ENCODE measurements at places on chromosomes 11 and 22.
A peak's percentile ranks its signal among the peaks of the same experiment; 100 is the strongest.

- peak overlapping the region; percentile 99 for H3K27ac ChIP-seq
- H3K36me3 ChIP-seq, result peaks cover 41% of the 10 kb centered on the region
- peak overlapping the region; percentile 96 for H3K4me3 ChIP-seq
- DNase-seq, result peak; percentile 85
These were observed 10.7 kb upstream of the CD5 start for GRCh38 chr11:61091373-61092279.

DNA sequence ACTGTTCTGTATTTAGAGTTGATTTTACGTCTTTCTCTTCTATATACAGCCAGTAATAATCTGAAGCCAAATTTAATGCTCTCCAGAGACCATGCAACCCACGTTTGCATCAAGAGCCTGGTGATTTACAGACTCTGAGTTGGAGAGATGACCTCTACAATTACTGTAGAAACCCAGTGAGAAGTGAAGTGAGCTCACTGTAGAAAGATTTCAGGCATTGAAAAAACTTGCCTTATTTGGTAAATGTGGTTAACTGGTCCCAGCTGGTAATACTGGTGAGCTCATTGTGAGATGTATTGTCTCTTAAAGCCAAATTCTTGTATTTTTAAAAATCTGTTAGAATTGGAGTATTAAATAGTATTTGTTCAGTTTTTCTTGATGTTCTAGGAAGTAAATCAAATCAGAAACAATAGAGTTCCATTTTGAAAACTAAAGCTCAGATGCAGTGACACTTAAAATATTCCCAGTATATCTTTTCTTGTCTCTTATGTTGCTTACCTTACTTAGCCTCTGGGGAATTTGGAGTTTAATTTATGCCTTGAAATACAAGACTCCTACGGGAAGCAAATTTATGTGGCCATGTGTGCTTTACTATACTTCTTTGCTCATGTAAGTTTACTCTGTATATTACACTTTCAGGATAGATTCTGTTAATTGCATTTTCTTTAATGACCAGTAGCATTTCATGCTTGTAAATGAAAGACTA is 189.9 kb downstream of the ARHGAP42 start:
- H3K27ac ChIP-seq, result no peak overlapping the region
- no peaks in the 10 kb centered on the region for H3K27me3 ChIP-seq
- H3K36me3 ChIP-seq, result no peaks in the 10 kb centered on the region

- H3K4me3 ChIP-seq, result no peak overlapping the region
- H3K27ac ChIP-seq, result no peak overlapping the region
- peaks cover 7% of the 10 kb centered on the region for H3K4me1 ChIP-seq
- no peaks in the 10 kb centered on the region for H3K27me3 ChIP-seq
These were observed 47.8 kb downstream of the SWAP70 start for GRCh38 chr11:9711454-9712307.

DNA sequence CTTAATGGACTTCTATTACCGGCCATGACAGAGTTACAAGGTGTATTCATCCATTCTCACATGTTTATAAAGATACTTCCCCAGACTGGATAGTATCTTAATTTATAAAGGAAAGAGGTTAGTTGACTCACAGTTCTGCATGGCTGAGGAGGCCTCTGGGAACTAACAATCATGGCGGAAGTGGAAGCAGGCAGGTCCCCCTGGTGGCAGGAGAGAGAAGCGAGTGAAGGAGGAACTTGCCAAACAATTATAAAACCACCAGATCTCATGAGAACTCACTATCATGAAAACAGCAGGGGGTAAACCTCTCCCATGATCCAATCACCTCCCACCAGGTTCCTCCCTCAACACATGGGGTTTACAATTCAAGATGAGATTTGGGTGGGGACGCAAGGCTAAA is 170.0 kb upstream of the PDGFD start:
- H3K4me1 ChIP-seq, result no peaks in the 10 kb centered on the region
- peak; percentile 12 for DNase-seq
- H3K27ac ChIP-seq, result no peak overlapping the region
- H3K27me3 ChIP-seq, result no peaks in the 10 kb centered on the region
- no peaks in the 10 kb centered on the region for H3K36me3 ChIP-seq

DNA sequence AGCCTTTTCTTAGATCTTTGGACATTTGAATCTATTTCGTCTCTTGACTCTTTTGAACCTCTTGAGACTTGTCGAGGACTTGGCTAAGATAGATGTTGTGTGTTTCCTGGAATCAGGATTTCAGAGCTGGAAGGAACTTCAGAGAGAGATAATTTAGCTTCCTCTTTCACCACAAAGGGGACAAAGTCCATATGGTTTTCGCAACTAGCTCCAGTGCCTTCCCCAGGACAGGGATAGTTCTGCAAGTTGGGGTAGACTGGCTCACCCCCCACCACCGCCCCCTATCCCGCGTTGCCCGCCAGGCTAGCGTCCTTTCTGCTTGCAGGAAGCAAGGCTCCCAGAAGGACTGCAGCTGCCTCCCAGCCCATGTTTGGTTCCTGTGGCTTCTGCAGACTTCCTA is 75.7 kb upstream of the MYO18B start:
- no peak for DNase-seq
- no peaks in the 10 kb centered on the region for H3K36me3 ChIP-seq
- no peak overlapping the region for H3K4me3 ChIP-seq

- H3K4me3 ChIP-seq, result no peak overlapping the region
- peaks cover 31% of the 10 kb centered on the region for H3K4me1 ChIP-seq
These were observed 53.3 kb downstream of the MRTFA start for GRCh38 chr22:40583053-40583741.

GRCh38 chr11:122883646-122883979 is 1.1 kb downstream of the JHY start:
- no peaks in the 10 kb centered on the region for H3K27me3 ChIP-seq
- peak overlapping the region; percentile 64 for H3K27ac ChIP-seq
- no peaks in the 10 kb centered on the region for H3K36me3 ChIP-seq
- peaks cover 25% of the 10 kb centered on the region for H3K4me1 ChIP-seq
- peak overlapping the region; percentile 78 for H3K4me3 ChIP-seq
- no peak for DNase-seq

GRCh38 chr11:66477263-66478201 is 2.7 kb upstream of the DPP3 start:
- peaks cover 4% of the 10 kb centered on the region for H3K36me3 ChIP-seq
- H3K4me3 ChIP-seq, result no peak overlapping the region
- H3K4me1 ChIP-seq, result peaks cover 19% of the 10 kb centered on the region

DNA sequence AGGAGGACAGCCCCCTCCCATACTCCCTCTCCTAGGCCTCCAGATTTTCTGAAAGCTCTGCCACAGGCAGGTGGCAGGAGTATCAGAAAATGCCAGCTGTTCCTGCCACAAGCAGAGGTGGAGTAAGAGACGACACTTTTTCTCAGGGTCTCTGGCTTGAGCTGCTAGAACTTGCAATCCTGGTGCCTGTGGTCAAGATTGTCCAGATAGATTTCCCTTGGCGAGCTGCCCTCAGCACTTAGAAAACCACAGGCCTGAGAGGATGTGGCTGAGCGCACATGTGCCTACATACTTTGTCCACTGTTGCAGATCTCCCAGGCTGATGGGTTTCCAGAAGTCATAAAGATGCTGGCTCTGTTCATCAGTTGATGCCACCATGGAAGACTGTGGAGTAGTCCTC is 65.7 kb upstream of the NAV2 start:
- H3K27ac ChIP-seq, result no peak overlapping the region
- no peak overlapping the region for H3K4me3 ChIP-seq
- DNase-seq, result no peak
- H3K4me1 ChIP-seq, result no peaks in the 10 kb centered on the region

DNA sequence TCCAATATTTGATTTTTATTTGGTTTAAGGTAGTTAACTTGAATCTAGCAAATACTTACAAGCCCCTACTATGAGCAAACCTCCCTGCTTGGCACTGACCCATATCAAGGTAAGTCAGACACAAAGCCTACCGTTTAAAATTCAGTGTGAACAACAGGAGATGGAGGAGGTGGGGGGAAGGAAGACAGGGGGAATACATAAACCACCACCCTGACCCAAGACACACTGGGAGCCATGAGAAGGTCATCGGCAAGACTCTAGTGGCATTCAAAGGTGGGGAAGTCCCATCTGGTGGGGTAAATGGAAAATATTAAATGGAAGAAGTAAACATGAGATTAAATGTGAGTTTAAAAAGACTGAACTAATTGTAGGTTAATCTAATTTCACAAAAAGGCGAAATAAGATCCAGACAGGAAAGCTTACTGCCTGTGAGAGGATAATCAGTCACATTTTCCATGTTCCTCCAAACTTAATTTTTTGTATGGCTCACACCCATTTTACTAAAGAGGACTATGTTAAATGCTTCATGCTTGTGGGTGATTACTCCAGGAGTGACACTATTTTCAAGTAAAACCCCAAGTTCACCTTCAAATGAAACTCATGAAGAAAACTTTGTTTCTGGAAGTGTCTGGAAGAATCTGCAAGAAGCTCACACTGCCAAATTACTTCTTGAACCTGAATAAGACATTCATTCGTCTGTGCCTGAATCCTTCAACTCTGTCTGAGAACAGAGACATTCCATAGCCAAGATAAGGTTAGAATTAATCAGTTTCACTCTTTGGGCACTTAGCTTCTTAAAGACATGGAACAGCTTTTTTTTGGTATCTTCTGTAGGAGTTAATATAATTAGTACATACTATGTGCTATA is 51.7 kb downstream of the PITPNB start:
- DNase-seq, result peak; percentile 14
- peaks cover 45% of the 10 kb centered on the region for H3K36me3 ChIP-seq
- H3K27me3 ChIP-seq, result no peaks in the 10 kb centered on the region
- H3K27ac ChIP-seq, result peak overlapping the region; percentile 46
- H3K4me1 ChIP-seq, result peaks cover 44% of the 10 kb centered on the region

DNA sequence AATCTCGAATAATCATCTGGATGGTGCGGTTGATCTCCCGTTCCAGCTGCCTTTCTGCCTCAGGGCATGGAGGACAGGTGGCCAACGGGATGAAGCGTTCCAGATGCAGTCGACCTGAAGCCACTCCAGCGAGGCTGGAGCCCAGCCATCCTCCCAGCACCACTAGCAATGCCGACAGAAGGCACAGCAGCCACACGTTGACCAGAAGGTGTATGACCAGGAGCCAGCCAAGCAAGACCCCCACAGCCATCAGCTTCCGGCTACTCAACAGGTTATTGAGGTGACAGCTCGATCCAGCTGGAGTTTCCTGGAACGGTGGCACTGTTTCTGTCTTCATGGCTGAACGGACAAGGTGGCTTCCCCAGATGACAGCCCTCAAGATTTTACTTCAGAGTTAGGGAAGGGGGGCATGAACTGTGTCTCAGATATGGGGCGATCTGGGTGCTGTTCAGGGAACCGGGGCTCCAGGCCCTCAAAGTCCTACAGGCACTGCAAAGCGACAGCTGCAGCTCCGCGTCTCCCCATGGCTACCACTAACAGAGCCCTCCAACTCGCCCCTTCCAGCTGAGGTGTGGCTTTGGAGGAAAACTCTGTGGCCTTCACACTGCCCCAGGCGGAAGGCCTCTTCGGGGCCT is 559 bp downstream of the SNX19 start:
- peak overlapping the region; percentile 79 for H3K4me3 ChIP-seq
- peaks cover 32% of the 10 kb centered on the region for H3K36me3 ChIP-seq
- no peak overlapping the region for H3K27ac ChIP-seq
- H3K27me3 ChIP-seq, result peaks cover 4% of the 10 kb centered on the region
- H3K4me1 ChIP-seq, result peaks cover 34% of the 10 kb centered on the region
- no peak for DNase-seq

DNA sequence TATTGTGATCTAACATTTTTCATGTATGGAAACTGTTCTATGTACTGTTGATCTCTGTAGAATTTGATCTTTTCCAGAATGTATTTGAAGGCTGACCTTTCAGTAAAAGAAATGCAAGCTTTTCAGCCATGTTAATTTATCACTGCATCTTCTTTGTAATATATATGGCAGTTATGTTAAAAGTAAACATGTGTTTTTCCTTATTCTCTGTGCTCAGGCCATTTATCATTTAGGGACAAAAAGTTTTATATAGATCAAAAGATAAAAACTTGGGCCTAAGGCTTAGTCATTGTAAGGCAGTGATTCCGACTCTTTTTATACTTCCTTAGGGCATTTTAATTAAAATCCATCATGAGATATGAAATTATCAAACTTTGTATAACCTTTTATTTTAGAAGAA is 48.7 kb downstream of the KDM2A start:
- no peak for DNase-seq
- no peaks in the 10 kb centered on the region for H3K27me3 ChIP-seq
- peaks cover 26% of the 10 kb centered on the region for H3K4me1 ChIP-seq

- H3K4me1 ChIP-seq, result peaks cover 12% of the 10 kb centered on the region
- H3K27me3 ChIP-seq, result no peaks in the 10 kb centered on the region
- H3K27ac ChIP-seq, result no peak overlapping the region
These were observed 27.1 kb downstream of the MYEOV start for GRCh38 chr11:69320756-69321741.

DNA sequence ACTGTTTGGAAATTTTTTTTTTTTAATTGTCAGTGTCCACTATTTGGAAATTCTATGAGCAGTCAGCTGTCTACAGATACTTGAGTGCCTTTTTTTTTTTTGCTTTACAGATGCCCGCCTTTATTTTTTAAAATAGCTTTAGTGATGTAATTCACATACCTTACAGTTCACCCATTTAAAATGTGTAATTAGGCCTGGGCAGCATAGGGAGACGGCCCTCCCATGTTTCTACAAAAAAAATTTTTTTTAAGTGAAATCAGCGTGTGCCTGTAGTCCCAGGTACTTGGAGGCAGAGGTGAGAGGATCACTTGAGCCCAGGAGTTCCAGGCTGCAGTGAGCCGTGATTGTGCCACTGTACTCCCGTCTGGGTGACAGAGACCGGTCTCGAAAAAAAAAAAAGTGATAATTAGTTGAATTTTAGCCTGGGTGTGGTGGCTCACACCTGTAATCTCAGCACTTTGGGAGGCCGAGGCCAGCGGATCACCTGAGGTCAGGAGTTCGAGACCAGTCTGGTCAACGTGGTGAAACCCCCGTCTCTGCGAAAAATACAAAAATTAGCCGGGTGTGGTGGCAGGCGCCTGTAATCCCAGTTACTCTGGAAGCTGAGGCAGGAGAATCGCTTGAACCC is 1.5 kb downstream of the ZNF143 start:
- H3K27me3 ChIP-seq, result no peaks in the 10 kb centered on the region
- H3K4me3 ChIP-seq, result peak overlapping the region; percentile 95
- peaks cover 21% of the 10 kb centered on the region for H3K4me1 ChIP-seq
- H3K27ac ChIP-seq, result peak overlapping the region; percentile 99

DNA sequence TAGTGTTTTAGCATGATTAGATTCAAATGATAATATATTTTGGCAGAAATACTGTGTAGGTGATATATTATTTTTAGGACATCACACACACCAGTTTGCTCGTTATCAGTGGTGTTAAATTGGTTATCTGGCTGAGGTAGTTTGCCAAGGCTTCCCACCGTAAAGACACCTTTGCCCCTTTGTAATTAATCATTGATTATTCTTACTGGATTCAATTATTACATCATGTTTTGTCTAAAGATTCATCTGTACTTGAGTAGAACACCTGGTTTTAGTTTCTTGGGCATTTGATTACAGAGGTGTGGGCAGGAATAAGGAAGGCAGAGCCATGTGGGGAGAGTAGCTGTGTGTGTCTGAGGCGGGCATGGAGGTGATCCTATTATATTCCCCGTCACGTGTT is 39.5 kb upstream of the ST14 start:
- H3K36me3 ChIP-seq, result peaks cover 30% of the 10 kb centered on the region
- H3K27me3 ChIP-seq, result peaks cover 1% of the 10 kb centered on the region

- H3K36me3 ChIP-seq, result no peaks in the 10 kb centered on the region
- no peak overlapping the region for H3K4me3 ChIP-seq
- H3K27ac ChIP-seq, result no peak overlapping the region
- no peaks in the 10 kb centered on the region for H3K27me3 ChIP-seq
- no peaks in the 10 kb centered on the region for H3K4me1 ChIP-seq
These were observed 51.4 kb upstream of the ANO1 start for GRCh38 chr11:70026726-70027125.

Measured in activated CD4-positive, alpha-beta memory T cell treated with anti-CD3 and anti-CD28 coated beads for 36 hours (primary cell).